Fibroblast of the conjunctiva (primary cell): ENCODE measurements at places on chromosomes 6 and 20.
A peak's percentile ranks its signal among the peaks of the same experiment; 100 is the strongest.

GRCh38 chr20:56716806-56717205 lies 87.7 kb downstream of the TFAP2C start:
- DNase-seq, result no peak

GRCh38 chr6:123802351-123802696 lies 1.3 kb upstream of the NKAIN2 start:
- DNase-seq, result no peak

DNA sequence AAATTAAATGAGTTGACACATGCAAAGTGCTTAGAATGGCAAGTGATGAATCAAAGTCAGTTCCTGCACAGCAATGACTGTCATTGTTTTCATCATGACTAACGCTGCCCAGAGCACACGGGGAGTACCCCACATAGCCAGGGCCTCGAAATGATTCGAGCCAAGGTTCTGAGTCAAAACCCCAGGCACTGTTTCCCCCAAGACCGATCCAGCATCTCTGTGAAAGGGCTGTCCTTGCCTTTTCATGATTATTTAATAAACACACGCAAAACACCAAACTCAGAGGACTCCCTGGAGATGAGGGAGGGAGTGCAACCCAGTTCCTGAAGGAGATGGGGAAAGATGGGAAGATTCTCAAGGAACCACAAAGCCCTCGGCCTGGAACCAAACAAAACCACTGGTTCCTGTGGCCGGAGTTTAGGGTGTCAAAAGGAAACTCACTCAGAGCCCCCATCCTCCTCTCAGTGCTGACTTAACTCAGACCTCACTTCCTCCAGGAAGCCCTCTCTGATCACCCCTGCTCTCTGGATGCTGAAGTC lies 3.8 kb downstream of the PREX1 start:
- DNase-seq, result no peak

GRCh38 chr6:82507112-82507511 lies 143.5 kb downstream of the TPBG start:
- no peak for DNase-seq

DNA sequence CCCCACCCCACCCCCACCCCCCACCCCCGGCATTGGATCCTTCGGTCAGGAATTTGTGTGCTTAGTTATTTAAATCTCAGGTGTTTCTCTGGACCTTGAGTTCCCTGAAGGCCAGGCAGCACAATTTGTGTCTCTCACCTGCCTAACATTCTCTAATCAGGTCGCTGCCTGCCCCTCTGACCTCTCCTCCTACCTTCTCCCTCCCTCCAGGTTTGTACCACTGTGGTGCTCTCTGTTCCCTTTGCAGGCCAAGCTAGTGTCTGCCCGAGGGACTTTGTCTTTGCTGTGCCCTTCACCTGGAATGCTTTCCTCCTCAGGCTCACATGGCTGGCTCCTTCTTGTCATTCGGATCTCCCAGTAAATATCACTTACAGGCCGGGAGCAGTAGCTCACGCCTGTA lies 131.4 kb upstream of the SLC2A12 start:
- DNase-seq, result no peak

DNA sequence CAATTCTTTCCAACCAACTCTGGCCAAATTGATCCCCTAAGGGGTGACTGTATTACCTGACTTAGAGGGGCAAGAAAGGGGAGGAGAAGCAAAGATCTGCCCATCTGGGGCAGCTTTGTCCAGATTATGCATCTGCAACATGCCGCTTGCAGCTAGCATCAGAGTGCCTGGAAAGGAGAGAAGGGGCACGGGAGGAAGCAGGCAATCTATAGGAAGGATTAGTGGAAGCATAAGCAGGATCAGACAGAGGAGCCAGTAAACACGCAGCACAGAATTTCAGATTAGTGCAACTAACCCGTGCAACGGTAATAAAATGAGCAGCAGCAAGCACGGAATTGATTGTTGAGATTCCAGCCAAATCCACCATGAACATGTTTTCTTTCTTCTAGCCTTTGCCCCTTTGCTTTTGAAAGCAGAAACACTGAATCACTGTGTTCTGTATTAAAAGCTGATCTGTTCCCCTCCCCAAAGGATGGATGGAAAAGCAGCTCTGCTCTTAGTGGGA lies 643.6 kb upstream of the CHD6 start:
- DNase-seq, result no peak

GRCh38 chr6:129138739-129139405 lies 255.9 kb downstream of the LAMA2 start:
- DNase-seq, result no peak

DNA sequence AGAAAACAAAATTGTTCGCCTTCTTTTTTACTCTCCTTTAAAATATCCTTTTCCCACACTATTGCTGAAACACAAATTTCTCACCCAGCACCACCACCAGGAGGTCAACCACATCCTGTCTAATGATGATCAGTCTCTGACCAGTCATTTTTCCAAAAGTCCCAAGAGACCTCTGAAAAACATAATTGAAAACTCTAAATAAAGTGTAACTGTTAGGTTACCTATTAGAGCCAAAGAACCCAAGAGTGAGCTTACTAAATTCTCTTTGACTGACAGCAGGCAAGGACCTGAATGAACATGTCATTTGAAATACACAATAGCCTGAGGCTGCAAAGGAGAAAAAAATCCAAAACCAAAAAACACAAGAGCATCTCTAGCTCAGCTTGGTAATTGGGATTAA lies 735.4 kb downstream of the CBLN4 start:
- no peak for DNase-seq

- no peak for DNase-seq
Observed at GRCh38 chr6:47084610-47085009, 42.5 kb upstream of the ADGRF1 start.

- DNase-seq, result no peak
Observed at GRCh38 chr6:42744351-42744893, 1.5 kb downstream of the TBCC start.

GRCh38 chr20:51127713-51128112 lies 104.8 kb upstream of the KCNG1 start:
- no peak for DNase-seq

DNA sequence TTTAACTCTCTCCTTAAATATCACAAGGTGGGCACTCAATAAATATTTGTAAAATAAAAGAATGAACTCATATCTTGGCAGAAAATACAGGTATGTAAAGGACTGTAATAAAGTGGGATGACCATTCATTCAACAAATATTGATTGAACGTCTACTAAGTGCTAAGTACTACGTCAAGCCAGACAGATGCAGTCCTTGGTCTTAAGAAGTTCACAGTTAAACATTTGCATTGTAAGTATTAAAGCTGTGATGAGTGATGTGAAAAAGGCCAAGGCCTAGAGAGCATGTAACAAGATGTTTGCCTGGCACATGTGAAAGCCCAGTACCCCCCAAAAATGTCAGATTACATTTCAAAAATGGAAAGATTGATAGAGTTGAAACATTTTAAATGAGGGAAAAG lies 130.1 kb upstream of the TMEM170B start:
- no peak for DNase-seq

DNA sequence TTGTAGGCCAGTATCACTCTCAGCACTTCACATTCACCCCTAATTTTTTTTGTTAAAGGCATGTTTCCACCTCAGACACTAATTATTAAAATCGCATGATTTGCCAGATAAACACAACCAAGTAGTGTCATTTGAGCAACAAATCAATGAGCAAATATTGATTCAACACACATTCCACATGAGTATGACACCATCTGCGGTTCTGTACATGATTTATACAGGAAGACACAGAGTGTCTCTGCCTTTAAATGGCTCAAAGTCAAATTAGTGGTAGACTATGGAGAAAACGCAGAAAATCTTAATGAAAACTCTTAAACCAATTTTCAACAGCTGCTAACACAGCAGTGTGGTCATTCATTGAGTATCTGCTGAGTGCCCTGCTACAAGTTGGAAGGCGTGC lies 300.2 kb downstream of the SOX4 start:
- DNase-seq, result no peak

DNA sequence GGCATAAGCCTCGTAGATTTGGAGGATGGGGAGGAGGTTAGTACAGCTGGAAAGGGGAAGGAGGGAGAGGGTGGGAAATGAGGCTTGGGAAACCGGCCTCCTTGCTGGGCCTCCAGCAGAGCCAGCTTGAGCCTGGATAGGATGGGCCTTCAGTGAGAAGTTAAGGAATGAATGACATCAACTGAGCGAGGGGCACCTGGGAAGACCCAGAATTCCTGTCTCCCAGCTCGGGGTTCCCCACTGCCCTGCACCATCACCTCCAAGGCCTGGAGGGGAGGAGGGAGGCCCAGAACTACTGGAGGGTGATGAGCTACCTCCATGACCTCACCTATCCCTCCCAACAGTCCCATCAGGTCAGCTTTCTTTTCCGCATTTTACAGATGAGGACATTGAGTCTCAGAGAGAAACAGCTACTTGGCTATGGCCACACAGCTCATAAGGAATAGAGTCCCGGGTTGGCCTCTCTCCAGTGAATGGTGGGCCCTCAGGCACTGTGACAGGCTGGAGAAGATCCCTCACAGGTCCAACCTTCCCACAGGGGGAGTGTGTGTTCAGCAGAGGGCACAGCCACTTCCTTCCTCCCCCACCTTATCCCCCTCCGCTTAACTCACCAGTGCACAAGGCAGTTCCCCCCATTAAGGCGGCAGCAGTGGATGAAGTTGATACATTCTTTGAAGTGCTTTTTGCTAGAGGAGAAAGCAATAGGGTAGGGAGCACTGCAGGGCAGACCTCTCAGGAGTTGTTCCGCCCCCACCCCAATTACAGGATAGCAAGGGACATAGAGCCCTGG lies 6.8 kb downstream of the DUSP15 start:
- DNase-seq, result no peak

DNA sequence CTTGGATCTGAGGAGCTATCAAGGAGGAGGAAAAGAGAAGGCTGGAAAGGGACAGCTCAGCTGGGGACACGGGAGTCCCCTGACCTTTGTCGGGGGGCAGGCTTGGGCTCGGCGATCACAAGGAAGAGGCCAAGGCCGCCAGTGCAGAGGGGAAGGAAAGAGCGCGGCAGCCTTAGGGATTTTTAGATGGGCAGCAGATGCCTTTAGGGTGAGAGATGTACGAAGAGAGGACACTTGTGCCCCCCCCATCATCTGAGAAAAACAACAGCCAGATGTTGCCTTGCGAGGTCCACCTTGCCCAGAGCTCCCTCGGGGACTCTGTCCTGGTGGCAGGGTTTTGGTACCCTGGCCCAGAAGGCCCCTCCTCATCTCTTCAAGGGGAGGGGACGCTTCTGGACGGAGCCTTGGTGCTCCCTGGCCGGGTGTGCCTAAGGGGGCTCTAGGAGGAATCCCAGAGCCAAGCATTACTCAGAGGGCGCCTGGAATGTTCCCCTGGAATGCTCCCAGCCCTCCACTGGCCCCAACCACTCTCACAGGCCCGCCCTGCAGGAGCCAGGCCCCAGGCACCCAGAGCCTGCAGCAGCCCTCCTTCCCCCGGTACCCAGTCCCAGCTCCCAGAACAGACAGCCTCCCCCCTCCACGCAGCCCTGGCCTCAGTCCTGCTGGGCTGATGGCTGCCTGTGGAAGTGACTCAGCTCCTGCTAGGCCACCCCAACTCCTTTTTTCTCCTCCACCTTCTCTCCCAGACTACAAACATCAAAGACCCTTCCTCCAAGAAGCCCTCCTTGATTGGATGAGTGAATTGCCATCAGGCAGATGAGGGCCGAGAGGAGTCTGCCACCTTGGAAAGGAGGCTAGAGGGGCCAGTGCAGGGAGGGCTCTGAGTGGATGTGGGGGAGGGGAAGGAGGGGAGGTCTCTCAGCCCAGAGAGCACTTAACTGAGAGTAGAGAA lies 1.8 kb downstream of the ADAM33 start:
- DNase-seq, result peak; percentile 73

GRCh38 chr6:17161076-17161475 lies 59.2 kb downstream of the STMND1 start:
- no peak for DNase-seq

GRCh38 chr20:37596890-37597536 lies 69.3 kb upstream of the BLCAP start:
- DNase-seq, result no peak

DNA sequence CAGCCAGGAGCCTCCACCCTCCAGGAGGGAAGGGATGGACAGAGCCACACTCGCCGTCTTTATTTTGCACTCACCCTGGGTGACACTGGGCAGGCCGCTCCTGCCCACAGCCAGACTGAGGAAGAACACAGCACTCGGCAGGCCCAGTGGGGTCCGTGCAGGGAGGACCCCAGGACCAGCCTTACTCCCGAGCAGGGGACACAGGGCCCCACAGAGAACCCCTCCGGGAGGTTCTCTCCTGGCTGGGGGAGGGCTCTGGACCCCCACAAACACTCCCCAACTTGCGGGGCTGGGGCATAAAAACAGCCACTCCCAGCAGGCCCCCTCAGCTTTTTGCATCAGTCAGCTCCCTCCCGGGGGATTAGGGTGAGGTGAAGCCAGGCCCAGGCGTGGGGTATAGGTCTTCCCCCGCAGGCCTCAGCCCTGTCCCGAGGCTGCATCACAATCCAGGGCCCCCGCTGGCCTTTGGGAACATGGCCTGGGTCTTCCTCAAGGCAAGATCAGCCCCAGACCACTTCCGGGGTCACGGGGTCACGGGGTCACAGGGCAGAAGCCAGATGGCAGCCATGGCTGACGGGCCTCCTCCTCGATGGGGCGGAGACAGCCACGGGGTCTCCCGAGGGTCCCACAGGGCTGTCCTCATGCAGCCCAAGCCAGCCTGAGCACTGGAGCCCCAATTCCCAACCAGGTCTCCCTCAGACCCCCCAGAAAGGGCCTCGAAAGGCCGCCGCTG lies 3.2 kb downstream of the TNFRSF6B start:
- no peak for DNase-seq

GRCh38 chr6:114376611-114377175 lies 33.9 kb upstream of the HS3ST5 start:
- DNase-seq, result no peak

DNA sequence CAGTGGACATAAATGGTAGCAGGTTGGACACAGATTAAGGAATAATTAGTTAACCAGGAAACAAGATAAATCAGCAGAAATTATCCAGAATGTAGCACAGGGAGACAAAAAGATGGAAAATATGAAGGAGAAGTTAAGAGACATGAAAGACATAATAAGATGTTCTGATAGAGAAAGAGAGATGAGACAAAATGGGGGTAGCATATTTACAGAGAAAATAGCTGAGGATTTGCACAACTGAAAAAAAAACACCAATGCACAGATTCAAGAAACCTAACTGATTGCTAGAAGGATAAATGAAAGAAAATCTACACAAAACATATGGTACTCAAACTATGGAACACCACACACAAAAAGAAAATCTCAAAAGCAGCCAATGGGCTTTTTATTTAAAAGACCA lies 34.6 kb upstream of the TBC1D22B start:
- no peak for DNase-seq
